Skin of body (tissue), 3 donors: ENCODE measurements at places on chromosomes 1 and 21.

DNA sequence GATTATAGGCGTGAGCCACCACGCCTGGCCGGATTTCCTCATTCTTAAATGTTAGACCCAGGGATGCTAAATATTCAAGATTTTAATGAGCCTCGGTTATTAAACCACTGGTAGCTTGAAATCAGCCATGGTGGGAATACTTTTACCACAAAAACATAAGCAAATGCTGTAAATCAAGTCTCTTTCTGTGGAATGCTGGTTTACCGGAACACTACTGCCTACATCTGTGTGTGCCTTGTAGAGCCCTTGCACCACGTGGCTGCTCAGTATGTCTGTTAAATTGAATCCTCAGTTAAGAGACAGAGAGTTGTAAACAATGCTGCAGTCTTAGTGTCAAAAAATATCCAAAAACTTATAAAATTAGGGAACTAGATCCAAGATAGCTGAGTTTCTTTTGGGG is 26.8 kb upstream of the CNN3 start:
- peak; percentile 36 for DNase-seq

GRCh38 chr1:152410599-152410998 is 3.5 kb downstream of the CRNN start:
- DNase-seq, result no peak

GRCh38 chr1:7752512-7753417 is 18.3 kb upstream of the VAMP3 start:
- DNase-seq, result peak; percentile 71

DNA sequence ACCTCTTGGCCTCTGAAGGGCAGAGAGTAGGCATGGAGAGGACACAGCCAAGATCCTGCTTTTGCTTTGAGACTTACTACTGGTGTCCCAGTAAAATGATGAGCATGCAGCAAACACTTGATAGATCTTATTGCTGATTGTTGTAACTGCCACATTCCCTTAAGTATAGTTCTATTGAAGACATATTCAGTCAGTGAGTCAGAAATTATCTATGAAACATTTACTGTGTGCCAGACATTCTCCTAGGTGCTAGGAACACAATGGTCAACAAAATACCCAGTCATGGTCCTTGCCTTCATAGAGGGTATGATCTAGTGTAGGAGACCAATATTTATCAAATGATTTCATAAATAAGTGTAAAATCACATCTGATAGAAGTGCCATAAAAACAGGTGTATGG is 13.6 kb downstream of the STYXL2 start:
- DNase-seq, result no peak

GRCh38 chr21:45630066-45630694 is 13.3 kb upstream of the PCBP3 start:
- no peak for DNase-seq

GRCh38 chr1:112711670-112712069 is 3.5 kb downstream of the PPM1J start:
- DNase-seq, result no peak

GRCh38 chr1:180926164-180926981 is 13.7 kb downstream of the KIAA1614 start:
- DNase-seq, result peak; percentile 76

- DNase-seq, result no peak
Observed at GRCh38 chr21:42234464-42235241, 15.7 kb downstream of the ABCG1 start.

DNA sequence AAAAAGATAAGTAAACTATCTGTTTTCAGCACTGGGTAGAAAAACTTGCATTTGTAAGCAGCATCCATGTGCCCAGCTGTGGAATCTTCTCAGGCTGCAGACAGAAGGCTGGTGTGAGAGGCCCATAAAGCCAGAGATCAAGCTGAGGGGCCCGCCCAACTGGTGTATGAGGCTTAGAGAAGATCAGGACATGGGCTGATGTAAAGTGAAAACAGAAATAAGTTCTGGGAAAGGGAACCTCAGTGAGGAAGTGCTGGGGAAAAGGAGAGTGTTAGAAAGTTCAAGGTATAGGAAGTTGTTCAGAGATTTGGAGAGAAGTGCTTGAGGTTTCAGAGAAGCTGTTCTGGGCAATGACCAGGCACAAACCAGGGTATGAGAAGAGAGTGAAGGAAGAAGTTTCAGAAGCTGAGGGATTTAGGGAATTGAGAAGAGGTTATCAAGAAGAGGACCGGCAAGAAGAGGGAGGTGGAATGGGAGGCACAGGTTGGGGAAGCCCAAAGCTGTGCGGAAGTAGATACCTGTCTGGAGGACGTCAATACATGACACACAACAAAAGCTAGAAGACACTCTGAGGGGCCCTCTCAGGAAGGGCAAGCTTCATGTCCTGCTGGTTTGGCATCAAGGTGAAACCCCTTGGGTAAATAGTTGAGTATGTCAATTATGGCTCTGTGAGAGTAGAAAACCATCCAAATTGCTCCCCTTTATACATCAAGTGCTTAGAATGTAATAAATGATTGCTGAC is 2.7 kb upstream of the CD5L start:
- no peak for DNase-seq

GRCh38 chr1:96923753-96924152 is 202.2 kb downstream of the PTBP2 start:
- DNase-seq, result no peak

DNA sequence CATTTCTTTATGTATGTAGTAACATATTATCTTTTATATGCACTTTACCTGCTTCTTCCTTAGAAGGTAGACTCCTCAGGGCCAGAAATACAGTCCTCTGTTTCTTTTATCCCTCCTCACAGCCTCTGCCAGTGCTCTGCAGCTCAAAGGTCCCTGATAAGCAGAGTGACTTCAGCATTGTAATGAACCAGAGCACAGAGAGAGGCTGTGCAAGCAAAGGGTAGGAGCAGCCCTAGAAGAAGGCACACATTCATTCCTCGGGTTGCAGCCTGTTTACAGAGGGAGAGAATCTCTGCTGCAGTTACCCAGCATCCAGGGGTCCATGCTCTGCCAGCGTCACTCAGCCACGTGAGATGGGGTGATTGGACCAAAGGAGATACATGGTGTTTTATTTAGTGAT is 101.1 kb downstream of the RHOU start:
- no peak for DNase-seq

- DNase-seq, result no peak
Observed at GRCh38 chr1:200363264-200363933, 46.4 kb downstream of the ZNF281 start.

GRCh38 chr1:156750711-156751450 is 594 bp downstream of the HDGF start:
- peak; percentile 12 for DNase-seq

DNA sequence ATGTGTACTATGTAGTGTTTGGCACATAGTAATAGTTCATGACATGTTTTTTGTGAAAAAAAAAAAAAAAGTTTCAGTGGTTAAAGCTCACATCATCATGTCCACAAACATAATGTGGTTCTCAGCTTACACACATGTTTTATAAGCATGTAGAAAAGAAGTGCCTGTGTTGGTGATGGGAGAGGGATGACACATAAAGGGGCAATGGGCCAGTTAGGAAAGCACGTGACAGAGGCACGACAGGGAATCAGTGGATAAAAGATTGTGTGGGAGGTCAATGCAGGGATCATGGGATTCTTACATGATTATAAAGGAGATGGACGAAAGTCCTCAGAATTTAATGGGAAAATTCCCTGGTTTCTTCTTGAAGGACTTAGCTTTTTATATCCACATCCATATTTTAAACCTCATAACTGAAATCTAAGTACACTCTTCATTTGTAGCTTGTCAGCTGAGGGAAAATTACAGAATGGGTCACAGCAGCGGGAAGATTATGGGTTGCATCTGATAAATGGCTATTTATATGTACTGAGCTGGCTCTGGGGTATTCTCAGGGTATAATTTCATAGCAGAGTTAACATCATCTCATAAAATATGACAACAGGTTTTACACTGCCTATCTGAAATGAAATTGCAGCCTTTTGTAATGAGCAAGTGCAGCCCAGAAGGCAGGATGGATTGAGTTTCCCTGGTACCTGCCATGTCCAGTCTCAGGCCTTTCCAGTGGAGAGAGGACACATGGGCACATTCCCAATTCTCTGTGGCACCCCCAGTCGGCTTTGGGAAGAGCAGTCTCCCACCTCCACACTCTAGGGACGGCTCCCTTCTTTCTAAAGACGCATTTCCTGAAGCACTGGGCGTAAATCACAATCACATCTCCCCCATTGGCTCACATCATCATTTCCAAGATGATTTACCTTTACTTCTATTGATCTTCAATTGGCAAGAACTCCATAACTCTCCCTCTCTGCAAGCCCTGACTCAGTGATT is 42.3 kb upstream of the NHLH2 start:
- DNase-seq, result no peak

DNA sequence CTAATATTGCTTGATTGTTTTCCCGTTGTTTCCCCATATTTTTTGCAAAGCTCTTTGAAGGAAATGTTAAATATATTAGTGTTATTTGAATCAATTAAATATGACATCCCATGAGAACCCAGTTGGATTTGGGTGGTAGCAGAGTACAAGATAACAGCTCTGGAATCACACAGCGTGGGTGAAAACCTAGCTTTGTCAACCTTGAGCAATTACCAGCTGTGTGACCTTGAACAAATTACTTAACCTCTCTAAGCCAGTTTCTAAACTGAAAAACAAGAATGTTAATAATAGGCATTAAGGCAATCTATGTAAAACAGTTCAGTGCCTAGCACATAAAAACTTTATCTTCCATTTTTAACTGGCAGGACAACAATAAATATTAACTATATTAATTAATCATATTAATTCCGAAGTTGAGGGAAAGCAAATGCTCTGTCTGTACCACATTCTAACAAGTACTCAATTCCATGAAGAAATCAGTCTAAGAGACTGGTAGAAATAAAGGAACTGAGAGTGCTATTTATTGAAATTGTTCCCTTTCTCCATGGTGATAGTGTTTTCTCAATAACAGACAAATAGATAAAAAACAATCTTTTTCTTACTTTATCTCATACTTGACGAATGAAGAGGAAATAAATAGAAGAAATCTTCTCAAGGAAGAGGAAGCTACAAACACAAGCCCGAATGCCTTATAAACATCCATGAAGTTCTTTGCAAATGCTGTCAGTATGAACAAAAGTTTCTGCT is 27.0 kb downstream of the DNASE2B start:
- no peak for DNase-seq

DNA sequence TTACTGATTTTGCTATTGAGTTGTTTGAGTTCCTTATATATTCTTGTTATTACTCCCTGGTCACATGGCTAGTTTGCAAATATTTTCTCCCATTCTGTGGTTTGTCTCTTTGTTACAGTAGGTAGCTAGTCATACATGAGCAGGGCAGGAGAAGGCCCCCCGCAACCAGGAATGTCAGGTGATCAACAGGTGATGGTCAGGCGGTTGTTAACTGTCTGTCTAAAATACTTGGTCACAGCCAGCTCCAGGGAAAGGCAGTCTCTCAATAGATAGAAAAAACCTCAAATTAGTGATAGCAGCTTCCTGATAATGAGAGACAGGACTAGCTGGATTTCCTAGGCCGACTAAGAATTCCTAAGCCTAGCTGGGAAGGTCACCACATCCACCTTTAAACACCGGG is 217.9 kb downstream of the RHOU start:
- no peak for DNase-seq

GRCh38 chr21:46218906-46219590 is 9.5 kb downstream of the LSS start:
- DNase-seq, result no peak

GRCh38 chr1:246831543-246831942 is 100.2 kb downstream of the AHCTF1 start:
- DNase-seq, result no peak

DNA sequence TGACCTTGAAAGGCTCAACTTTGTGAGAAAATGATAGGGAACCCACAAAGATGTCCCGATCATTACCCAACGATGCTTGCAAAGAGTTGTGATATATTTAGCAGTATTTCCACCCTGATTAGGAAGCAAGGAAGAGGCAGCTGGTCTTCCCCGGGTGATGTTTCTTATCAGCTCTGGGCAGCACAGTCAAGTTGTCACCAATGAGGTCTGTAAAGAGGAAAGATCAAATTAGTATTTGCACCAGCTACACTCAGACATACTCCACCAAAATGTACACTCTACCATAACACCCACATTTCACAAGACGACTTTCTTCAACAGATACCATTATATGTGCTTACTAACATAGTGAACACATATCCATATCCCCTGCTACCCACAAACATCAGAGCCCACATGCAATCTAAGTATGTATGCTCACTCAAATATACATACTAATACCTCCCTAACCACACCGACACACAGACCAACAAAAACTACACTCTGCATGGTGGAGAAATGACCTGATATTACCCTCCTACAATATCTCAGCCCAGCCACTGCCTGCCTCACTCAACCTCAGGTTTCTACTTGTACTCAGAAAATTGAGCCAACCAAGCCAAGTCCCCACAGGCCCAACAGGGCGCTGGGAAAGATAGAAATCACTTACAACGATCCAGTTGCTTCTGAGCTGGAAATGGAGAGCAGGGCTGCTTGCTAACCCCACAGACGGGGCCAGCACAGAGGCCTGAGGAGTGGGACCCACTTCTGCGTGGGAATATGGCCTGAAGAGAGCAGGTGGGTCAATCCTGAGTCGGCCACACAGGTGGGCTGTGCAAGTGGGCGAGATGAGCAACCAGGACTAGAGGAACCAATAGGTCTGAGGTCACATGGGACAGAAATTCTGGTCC is 4.6 kb upstream of the BTG2 start:
- DNase-seq, result no peak

DNA sequence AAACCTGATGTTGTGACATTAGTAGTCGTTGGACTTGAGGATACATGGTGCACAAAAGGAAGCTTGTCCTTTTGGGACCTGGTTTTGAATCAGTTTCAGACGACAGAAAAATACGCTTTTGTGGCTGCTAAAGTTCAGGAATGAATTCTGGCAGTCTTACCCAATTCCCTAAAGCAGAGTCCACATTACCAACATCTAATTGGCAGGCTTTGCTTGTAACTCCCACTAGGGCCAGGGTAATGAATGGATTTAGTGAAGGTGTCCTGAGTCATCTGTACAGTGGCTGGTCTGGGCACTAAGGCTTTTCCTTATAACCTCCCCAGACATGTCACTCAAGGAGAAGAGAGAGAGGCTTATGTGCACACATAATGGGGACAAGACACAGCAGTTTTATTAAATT is 66.2 kb upstream of the RNPC3 start:
- DNase-seq, result no peak
